ENCODE measurements at places on chromosomes 7 and 10. TPM values are rescaled to one million over a fixed set of nuclear protein-coding genes. Genes with fewer than 3 reads are reported as not detected.

DNA sequence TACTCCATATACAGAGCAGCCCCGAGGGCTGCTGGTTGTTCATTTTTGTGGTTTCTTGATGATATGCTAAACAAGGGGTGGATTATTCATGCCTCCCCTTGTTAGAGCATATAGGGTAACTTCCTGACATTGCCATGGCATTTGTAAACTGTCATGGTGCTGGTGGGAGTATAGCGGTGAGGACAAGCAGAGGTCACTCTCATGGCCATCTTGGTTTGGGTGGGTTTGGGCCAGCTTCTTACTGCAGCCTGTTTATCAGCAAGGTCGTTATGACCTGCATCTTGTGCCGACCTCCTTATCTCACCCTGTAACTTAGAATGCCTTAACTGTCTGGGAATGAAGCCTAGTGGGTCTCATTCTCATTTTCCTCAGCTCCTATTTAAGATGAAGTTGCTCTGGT is 31.3 kb downstream of the GNAT3 start:
- H3K4me1 ChIP-seq, result peaks cover 14% of the 10 kb centered on the region
- no peak overlapping the region for H3K4me3 ChIP-seq
- no peak for DNase-seq
- H3K27me3 ChIP-seq, result no peaks in the 10 kb centered on the region
- H3K36me3 ChIP-seq, result no peaks in the 10 kb centered on the region
- H3K27ac ChIP-seq, result peak overlapping the region; percentile 50

DNA sequence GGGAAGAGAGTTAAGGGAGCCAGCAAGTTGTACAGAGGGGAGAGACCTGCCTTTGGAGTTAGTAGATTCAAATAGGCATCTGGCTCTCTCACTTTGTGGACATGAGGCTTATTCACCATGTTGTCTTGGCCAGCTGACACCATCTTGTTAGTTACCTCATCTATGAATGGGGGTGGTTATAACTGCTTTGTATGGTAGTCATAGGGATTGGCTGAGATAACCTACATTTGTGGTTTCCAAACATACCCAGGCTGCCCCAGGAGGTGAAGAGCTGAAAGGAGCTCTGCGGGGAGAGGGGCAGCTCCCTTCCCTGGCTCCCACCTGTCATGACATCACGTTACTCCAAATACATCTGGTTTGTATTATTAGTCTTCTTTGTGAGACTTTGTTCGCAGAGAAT is 393.3 kb upstream of the AUTS2 start:
- no peak overlapping the region for H3K27ac ChIP-seq
- H3K27me3 ChIP-seq, result no peaks in the 10 kb centered on the region
- H3K36me3 ChIP-seq, result no peaks in the 10 kb centered on the region
- H3K4me1 ChIP-seq, result no peaks in the 10 kb centered on the region
- no peak for DNase-seq

DNA sequence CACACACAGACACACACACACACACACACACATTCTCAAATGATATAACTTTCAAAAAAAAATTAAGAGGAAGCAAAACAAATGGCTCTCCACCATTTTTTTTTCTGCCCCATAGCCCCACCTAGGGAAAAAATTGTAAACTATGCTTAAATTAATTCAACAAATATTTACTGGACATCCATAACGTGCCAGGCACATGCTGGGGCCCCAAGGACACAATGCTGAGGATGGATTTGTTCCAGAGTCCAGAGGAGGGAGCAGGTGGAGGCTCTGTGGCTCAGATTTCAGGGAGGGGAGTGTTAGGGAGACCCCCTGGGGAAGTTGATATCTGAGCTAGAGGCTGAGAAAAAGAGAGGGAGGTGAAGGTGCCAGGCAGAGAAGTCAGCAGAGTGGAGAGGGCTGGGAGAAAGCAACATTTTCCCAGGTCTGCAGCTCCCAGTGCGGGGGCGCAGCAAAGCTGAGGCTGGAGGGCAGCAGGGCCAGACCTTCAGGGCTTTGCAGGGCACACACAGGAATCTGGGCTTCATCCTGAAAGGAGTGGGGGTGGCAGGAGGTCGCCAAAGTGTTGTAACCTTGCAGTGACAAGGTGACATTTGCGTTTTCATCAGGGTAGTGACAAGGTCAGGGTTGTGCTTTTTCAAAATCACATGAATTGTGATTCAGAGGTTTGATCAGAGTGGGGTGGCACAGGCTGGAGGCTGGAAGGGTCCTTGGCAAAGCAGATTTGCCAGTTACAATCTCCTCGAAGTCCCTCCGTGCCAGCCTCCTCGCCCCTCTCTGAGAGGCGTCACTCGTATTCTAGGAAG is 261.6 kb downstream of the WDR11 start:
- no peak overlapping the region for H3K4me3 ChIP-seq
- DNase-seq, result no peak
- H3K27me3 ChIP-seq, result no peaks in the 10 kb centered on the region
- H3K4me1 ChIP-seq, result no peaks in the 10 kb centered on the region

DNA sequence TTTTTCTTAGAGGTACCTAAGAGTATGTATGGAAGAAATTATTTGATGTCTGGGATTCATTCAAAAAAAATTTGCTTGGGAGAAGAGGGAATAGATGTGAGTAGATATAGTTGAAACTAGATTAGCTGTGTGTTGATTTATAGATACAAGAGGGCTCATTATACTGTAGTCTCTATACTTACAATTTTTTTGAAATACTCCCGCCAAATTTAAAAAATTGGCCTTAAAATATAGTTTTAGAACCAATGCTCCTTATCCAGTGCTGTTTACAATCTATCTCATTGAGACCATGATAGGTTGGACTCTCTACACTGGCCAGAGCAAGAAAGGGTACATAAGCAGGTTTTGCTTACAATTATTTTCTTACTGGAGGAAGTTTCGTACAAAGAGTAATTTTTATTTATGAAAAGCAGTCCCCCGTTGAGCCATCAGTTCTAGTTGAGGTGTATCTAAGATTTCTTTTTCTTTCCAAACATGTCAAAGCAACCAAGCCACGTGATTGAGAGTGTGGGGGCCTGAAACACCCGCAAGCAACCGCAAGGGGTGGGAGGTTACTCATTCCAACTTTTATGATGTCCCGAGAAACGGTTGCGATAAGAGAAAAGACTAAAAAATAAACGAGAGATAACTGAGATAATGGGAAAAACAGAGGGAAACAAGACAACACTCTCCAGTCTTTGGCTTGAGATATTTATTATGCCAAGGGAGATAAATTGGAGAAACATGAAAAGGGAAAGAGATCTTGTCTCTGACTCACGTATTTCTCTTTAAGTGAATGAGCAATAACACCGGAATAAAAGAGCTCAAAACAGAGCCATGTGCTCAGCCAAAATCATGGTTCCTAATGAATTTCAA is 729.2 kb downstream of the LRMDA start:
- no peak overlapping the region for H3K27ac ChIP-seq
- no peaks in the 10 kb centered on the region for H3K36me3 ChIP-seq
- H3K27me3 ChIP-seq, result no peaks in the 10 kb centered on the region
- DNase-seq, result no peak
- H3K4me3 ChIP-seq, result no peak overlapping the region

GRCh38 chr10:101085846-101086245 is 24.1 kb downstream of the KAZALD1 start:
- H3K4me1 ChIP-seq, result no peaks in the 10 kb centered on the region
- no peak overlapping the region for H3K4me3 ChIP-seq
- no peaks in the 10 kb centered on the region for H3K36me3 ChIP-seq
- DNase-seq, result no peak
- H3K27ac ChIP-seq, result no peak overlapping the region
- peaks cover 62% of the 10 kb centered on the region for H3K27me3 ChIP-seq

Gene GSTO2
- total RNA-seq, result 2.2 TPM

All from osteoblast (primary cell).